ENCODE measurements at places on chromosomes 7 and 10.

GRCh38 chr7:92832534-92833023, 3.8 kb downstream of the CDK6 start:
- DNase-seq: no peak

DNA sequence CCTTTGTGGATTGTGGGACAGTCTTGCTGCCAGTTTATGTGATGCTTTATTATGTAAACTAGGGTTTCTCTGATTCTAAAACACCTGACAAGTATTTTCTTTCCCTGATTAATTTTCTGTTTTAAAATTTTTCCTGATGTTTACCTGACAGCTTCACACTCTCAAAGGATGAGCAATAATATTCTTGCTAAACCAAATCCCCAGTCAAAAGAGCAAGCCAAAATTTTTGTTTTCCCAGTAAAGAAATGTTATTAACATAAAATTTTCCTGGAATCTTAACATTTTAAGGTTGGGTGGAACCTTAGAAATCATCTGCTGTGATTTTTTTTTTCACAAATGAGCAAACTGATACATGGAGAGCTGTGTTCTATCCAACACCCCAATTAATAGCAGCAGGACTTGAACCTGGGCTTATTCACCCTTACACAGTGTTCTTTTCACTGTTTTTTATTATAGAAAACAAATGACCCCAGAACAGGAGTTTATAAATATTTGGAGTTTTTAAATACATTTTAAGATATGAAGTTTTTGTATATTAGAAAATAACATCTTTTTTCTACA, 185.2 kb upstream of the VIPR2 start:
- no peak for DNase-seq

DNA sequence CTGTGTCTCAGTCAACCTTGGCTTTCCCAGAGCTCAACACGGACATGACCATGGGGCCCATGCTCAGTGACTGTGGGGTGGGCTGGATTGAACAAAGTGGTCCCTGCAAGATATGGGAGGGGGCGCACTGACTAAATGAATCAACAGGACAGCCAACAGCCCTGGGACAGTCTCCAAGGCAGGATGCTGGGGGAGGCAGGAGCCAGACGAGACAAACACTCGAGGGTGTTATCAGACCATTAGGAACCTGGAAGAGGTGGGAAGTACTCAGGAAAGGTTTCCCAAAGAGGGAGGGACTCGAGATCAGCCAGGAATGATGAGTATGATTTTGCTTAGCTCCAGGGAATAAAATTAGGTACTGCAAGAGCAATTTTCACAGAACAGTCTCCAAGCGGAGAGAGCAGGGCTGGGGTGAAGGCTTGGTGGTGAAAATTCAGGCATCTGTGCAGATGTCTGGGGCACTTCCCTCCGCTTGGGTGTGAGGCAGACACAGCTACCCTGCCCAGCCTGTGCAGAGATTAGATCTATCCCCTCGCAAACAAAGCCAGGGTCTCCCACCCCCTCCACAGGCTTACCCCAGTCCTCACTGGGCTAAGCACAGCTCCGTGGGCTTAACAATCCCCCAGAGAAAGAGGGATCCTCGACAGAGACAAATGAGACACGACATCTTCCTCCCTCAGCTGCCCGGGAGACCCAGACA, 261.1 kb upstream of the ZMIZ1 start:
- DNase-seq: no peak

GRCh38 chr7:68707159-68707558, 891.1 kb upstream of the AUTS2 start:
- DNase-seq: no peak

GRCh38 chr7:70568674-70569334, 563.1 kb upstream of the GALNT17 start:
- DNase-seq: no peak

DNA sequence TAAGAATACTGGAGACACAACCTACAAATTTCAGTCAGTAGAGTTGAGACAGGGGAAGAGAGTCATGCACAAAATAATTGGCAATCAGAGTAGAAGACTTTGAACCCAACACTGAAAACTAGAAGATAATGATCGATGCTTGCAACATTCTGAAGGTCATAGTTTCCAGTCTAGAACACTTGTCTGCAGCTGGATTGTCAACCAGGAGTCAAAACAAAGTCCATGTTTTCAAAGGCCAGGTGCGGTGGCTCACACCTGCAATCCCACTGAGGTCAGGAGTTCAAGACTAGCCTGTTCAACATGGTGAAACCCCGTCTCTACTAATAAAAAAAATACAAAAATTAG, 26.8 kb upstream of the SMURF1 start:
- DNase-seq: no peak

- DNase-seq: no peak
These were observed 1.3 kb downstream of the FRAT2 start for GRCh38 chr10:97333351-97333600.

- DNase-seq: no peak
These were observed 3.7 kb downstream of the METTL27 start for GRCh38 chr7:73838642-73839041.

GRCh38 chr10:16367621-16368292, 69.1 kb upstream of the PTER start:
- no peak for DNase-seq

DNA sequence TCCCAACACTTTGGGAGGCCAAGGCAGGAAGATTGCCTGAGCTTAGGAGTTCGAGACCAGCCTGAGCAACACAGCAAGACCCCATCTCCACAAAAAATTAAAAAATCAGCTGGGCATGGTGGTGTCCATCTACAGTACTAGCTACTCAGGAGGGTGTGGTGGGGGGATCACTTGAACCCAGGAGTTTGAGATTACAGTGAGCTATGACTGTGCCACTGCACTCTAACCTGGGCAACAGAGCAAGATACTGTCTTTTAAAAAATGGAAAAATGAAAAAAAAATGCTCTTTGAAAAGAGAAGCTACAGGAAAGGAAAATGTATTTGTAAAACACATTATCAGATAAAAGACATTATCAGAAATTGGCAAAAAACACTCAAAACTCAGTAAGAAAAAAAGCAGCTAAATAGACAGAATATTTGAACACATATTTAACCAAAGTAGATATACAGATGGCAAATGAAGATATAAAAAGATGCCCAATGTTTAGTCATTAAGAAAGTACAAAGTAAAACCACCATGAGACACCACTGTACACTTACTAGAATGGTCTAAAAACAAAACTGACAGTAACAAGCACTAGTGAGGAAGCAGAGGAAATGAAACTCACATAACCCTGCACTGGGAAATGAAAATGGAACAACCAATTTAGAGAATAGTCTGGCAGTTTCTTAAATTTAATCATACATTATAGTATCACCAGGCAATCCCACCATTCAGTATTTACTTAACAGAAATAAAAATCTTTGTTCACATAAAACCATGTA, 40.5 kb downstream of the NRBF2 start:
- no peak for DNase-seq

DNA sequence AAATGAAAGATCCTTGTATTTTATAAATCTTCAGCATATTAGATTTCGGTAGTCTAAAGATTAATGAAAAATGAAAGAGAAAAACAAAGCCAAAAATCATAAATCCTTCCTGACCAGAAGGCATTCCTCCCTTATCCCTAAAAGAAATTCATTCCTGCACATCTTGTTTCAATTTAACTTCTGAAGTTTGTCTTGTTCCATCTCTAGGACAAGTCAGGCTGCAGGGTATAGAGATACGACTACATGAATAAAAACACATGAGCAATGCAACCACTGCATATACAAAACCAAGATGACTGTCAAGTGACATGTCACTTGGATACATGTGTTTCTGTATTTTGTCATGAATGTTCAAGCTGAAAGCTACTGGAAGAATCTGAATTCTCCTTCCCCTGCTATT, 214.9 kb downstream of the JAZF1 start:
- DNase-seq: no peak
